ENCODE measurements at places on chromosomes 7 and 10. TPM values are rescaled to one million over a fixed set of nuclear protein-coding genes. Genes with fewer than 3 reads are reported as not detected.

The PFKFB3 gene
- total RNA-seq = 139 TPM

The AKR1B15 gene
- 33.7 TPM for total RNA-seq

The LEP gene
- total RNA-seq = not detected

The PCDH15 gene
- not detected for total RNA-seq

The AEBP1 gene
- 0.06 TPM for total RNA-seq

The PPP1R17 gene
- total RNA-seq = not detected

The COPS6 gene
- 169 TPM for total RNA-seq

The FRMPD2 gene
- total RNA-seq = not detected

The FAM20C gene
- total RNA-seq = 40.3 TPM

The KLLN gene
- total RNA-seq = 0.59 TPM

The SH2D4B gene
- total RNA-seq = not detected

The ASNS gene
- 57.8 TPM for total RNA-seq

The CCDC172 gene
- total RNA-seq = not detected

The ASZ1 gene
- not detected for total RNA-seq

The LRRC18 gene
- total RNA-seq = not detected

The GPR158 gene
- 0.05 TPM for total RNA-seq

The ZNF37A gene
- 5.1 TPM for total RNA-seq

The DLG5 gene
- total RNA-seq = 36.6 TPM

The ZNF488 gene
- total RNA-seq = 11.7 TPM

The GTF2IRD1 gene
- 25.8 TPM for total RNA-seq

The GNGT1 gene
- total RNA-seq = not detected

The VPS50 gene
- total RNA-seq = 5.9 TPM

The FGF8 gene
- total RNA-seq = not detected

The SPDYE11 gene
- not detected for total RNA-seq

The PHTF2 gene
- total RNA-seq = 11.7 TPM

The ANKRD22 gene
- total RNA-seq = 0.31 TPM

The STARD3NL gene
- 52.3 TPM for total RNA-seq

The TLX1 gene
- not detected for total RNA-seq

The INMT gene
- total RNA-seq = not detected

The TMEM176B gene
- 0.17 TPM for total RNA-seq

The LIPJ gene
- not detected for total RNA-seq

The RABGEF1 gene
- total RNA-seq = 25.1 TPM

The CCL24 gene
- not detected for total RNA-seq

The HYAL4 gene
- not detected for total RNA-seq

The BPGM gene
- total RNA-seq = 16.3 TPM

The ZNF117 gene
- 0.32 TPM for total RNA-seq

The KIAA1549 gene
- total RNA-seq = 5.9 TPM

The OR6B1 gene
- not detected for total RNA-seq

The UCMA gene
- not detected for total RNA-seq

The NACAD gene
- 0.31 TPM for total RNA-seq

The IPMK gene
- total RNA-seq = 4.5 TPM

The C10orf53 gene
- total RNA-seq = not detected

Measured in A549 treated with Hydrocortisone at 1 μM for 4 hours (cell line).